ENCODE measurements at places on chromosomes 11 and 22. TPM values are rescaled to one million over a fixed set of nuclear protein-coding genes. Genes with fewer than 3 reads are reported as not detected.

GRCh38 chr11:78131956-78132355 is 7.5 kb downstream of the ALG8 start:
- DNase-seq = no peak

Gene MUC2
- not detected for total RNA-seq

- DNase-seq = no peak
Observed at GRCh38 chr11:63791495-63792167, 21.6 kb upstream of the SPINDOC start.

- DNase-seq = no peak
Observed at GRCh38 chr11:126115127-126115495, 52.4 kb upstream of the CDON start.

DNA sequence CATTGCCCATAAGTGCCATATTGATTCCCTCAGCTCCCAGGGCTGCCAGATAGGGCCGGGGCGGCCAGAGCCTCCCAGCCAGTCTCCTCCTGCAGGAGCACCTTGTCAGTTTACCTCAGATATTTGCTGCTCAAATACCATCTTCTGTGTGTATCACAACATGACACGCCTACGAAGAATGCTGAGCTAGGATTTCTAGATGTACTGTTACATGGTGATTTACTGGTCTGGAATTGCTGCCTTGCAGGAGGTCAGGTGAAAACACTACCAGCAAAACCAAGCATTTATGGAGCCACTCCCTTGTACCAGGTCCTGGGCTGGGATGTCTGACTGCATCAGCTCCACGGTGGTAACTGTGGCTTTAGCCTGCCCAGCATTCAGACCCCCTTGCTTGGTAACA is 11.8 kb downstream of the MICAL3 start:
- DNase-seq = no peak

Gene PANX3
- total RNA-seq = not detected

GRCh38 chr11:65189191-65189590 is 7.5 kb downstream of the CAPN1 start:
- DNase-seq = no peak

- DNase-seq = no peak
Observed at GRCh38 chr11:134739136-134739535, 327.1 kb upstream of the B3GAT1 start.

DNA sequence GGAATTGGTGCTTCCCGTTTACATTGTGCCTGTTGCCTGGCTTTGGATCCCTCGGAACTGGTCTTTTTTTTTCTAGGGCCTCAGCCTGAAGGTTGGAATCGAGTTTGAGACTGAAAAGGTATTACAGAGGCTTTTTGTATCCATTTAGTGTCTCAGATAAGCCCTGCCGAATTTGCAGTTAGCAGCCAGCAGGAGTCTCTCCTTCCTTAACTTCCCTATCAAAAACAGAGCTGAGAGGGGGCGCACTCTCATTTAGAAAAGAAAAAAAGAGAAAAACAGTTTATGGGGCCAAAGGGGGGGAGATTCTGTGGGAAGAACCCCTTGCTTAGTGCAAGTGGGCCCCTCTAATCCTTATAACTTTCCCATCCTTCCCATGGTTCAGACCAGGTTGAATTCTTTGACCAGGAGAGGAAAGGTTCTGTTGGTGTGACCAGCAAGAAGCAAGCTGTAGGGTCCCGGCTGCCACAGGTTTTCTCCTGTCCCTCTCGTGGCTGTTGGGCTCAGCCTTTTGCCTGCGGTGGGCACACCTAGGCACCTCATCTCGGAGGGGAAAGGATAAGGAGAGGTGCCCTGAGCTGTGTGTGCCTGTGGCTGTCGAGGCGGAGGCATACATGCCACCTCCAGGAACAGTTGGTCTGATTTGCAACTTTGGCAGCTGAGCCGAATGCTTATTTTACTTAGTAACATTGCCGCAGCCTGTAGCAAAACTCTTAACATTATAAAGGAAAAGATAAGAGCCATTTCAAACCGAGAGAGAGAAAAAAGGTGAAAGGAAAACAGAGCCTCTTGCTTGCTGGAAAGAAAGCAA is 565.0 kb upstream of the CNTN5 start:
- DNase-seq = no peak

DNA sequence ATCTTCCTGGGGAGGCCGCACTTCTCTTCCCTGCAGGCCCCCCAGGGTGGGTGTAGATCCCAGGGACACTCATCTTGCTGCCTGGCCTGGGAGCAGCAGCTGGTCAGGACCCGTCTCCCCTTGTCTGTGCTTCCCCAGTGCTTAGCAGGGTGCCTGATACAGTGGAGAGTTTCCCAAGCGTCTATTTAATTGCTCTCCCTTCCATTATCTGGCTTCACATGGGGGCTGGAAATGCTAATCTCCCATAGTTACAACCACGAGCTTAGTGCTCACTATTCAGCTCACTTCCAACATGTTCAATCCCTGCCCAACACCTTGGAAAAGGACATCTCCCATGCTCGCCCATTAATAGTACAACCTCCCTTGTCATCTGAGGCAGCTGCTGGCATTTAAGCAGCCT is 100.5 kb downstream of the DSCAML1 start:
- no peak for DNase-seq

Measured in activated naive CD8-positive, alpha-beta T cell treated with anti-CD3 and anti-CD28 coated beads, Interleukin-2, amount 10 ng/mL, durations not matched to agents 7 days and 5 days (primary cell).